ENCODE measurements at places on chromosomes 7 and 10.
A peak's percentile ranks its signal among the peaks of the same experiment; 100 is the strongest.

DNA sequence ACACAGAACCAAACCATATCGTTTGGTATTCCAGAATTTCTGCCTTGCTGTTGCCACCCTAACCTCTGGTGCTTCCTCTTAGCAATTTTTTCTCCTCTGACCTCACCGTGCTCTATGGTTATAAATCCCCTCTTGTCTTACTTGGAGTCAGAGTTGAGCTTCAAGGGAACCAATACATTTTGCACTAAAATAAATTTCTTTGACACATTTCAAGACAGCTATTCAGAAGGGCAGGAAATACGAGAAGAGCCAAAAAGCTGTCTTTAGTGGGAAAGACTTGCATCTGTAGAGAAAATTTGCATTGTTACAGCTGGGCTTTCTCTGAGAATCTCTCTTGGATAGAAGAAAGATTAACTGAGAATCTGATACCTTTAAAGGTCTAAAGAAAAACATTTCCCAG is 14.5 kb upstream of the AKR1C2 start:
- DNase-seq, result peak; percentile 49

GRCh38 chr7:127862525-127862924 is 168.7 kb downstream of the LRRC4 start:
- no peak for DNase-seq

- DNase-seq, result no peak
Measured at GRCh38 chr7:134028853-134029252, 98.3 kb upstream of the LRGUK start.

DNA sequence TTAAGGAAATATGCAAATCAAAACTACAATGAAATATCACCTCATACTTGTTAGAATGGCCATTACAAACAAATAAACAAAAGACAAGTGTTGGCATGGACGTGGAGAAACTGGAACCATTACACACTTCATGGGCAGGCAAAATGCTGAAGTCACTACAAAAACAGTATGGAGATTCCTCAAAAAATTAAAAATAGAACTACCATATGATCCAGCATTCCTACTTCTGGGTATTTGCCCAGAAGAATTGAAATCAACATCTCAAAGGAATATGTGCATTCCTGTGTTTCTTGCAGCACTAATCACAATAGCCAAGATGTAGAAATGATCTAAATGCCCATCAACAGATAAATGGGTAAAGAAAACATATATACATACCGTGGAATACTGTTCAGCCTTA is 83.6 kb downstream of the NRCAM start:
- peak; percentile 35 for DNase-seq

DNA sequence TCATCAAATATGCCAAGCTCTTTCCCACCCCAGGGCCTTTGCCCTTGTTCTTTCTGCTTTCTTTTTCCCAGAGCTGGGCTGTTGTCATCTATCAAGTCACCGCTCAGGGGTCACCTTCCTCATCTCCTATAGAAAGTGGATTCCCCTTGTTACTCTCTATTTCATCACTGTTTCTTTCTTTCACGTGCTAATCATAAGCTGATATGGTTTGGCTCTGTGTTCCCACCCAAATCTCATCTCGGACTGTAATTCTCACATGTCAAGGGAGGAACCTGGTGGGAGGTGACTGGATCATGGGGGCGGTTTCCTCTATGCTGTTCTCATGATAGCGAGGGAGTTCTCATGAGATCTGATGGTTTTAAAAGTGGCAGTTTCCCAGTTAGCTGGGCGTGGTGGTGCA is 17.0 kb upstream of the TIAL1 start:
- no peak for DNase-seq

GRCh38 chr7:74272305-74273038 is 16.7 kb upstream of the CLIP2 start:
- peak; percentile 98 for DNase-seq

DNA sequence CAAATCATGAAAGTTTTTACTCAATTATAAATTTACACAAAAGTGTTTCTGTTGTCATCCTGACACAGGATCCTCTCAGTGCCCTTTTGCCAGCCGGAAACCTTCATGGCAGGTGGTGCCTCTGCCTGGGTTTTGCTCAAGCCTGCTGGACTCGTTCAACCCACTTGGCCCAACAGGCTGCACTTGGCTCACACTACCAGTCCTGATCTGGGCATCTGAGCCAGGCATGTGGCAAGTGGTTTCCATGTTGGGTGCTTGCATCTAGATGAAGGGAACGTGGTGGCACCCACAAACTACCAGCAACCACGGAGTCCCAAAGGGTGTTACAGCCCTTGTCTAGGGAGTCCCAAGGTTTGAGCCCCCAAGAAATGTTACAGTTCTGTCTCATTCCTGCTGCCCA is 162.3 kb upstream of the CSTF2T start:
- no peak for DNase-seq

Measured in fibroblast of pulmonary artery (primary cell).